EH (cell line): ENCODE measurements at places on chromosomes 3 and 15.

DNA sequence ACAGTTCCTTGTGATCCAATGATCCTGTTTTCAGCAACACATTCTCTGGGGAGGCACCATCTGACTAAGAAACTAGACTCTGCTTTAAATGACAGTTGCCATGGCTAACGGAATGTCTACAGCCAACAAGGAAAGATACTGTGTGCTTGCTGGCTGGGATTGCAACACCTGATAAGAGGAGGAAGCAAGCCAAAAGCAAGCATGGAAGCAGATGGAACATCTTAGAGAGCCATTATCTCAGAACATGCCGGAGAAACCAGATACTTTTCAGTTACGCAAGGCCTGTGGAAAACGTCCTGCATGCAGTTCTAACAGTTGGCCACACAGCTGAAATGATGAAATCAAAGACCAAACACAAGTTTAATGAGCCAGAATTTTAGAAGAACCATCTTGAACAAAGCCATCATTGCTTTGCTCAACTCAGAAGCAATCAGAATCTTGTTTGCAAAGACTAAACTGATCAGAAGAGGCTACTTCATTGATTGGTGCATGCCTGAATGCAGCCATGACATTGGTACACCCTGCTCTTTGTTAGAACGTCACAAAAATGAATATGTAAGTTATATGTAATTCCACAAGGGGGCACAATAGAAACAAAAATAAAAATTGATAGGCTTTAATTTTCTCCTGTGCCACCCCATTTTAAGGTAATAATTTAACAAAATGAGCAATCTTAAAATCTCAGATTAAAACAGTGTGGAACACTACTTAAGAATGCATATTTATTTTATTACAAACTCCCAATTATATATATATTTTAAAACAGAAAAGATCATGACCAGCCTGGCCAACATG, 50.8 kb downstream of the GXYLT2 start:
- DNase-seq, result peak; percentile 94

DNA sequence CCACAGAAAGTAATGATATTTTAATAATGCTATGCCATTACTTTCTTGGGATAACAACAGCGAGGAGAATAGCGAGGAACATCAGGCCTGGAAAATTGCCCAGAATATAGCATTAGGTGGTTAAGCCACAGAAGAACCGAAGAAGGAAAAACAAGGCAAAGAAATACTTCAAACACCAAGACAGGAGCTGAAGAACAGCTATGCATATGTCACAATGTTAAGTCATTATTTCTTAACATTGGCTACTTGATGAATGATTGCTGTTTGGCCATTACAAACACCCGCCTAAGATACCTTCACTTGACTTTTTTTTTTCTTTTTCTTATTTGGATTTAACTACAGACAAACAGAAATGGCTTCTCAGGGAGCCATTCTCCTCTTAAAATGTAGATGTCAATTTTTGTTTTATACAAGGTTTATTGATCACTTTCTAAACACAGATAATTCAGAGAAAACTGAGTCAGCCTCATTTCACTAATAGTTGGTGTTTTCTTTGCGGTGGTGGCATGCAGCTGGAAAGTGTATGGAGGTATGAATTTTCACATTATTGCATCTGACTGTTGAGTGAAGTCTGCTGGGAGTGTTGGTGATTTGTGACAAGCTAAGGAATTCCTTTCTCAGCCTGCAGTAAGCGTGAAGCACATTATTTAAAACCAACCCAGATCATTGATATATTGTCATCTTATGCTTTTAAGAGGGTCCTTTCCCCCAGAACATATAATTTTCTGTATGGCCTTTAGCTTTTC, 705.7 kb upstream of the NR2F2 start:
- DNase-seq, result no peak

DNA sequence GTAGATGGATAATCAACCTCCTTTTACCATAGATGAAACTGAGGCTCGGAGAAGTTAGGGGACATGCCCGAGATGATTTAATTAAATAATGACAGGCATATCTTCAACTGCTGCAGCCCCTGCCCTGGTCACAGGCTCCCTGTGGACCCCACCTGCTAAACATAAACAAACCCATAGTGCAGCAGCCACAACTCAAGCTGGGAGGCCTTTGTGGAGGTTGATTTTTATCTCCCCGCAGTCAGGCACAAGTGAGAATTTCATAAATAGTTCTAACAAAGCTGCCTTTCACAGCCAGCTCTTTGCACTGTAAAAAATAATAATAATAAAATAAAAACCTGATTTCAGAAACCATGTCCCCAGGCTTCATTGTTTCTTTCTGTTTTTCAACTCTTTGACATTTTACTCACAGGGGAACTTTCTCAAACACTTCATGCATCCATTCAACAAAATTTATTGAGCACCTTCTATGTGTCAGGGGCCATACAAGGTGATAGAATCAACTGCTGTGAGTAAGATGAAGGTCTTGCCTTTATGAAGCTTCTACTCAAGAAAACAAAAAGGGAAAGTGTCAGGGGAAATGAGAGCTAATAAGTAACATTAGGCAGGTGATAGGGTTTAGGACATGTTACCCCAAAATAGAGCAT, 393.6 kb upstream of the PROK2 start:
- no peak for DNase-seq

DNA sequence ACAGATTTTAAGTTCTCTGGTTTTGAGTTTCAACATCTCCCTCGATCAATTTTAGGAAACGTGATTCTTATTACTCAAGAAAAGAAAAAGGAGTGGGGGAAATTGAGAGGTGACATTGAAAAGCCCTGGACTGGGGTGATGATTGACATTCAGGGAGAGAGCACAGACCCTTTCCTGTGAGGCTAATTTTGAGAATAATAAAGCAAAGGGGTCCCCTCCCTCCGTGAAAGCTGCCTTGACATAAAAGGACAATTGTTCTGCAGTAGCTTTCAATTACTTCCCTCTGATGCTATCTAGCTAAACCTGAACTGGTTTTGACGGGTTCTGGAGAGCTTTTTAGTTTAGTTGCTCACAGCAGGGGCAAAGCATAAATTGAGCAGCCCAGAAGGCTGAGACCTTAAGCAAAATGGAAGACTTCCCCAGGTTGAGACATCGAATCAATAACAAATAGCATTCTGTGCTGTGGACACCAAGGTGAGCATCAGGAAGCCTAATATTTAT, 14.4 kb upstream of the CMTM8 start:
- no peak for DNase-seq

DNA sequence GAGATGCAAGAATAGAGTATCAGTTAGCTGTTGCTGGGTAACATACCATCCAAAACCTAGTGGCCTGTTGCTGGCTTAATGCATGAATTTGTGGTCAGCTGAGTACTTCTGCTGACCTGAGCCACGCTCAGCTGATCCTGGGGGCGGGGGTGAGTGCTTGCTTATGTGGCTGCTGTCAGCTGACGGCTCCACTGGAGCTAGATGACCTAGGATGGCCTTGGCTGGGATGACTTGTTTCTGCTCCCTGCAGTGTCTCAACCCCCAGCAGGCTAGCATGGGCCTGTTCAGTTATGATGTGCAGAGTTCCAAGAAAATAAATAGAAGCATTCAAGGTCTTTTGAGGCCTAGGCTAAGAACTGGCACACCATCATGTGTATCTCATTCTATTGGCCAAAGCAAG, 63.9 kb downstream of the FBLN2 start:
- peak; percentile 20 for DNase-seq

- DNase-seq, result no peak
These were observed 76.3 kb upstream of the IQSEC1 start for GRCh38 chr3:13149330-13150108.

DNA sequence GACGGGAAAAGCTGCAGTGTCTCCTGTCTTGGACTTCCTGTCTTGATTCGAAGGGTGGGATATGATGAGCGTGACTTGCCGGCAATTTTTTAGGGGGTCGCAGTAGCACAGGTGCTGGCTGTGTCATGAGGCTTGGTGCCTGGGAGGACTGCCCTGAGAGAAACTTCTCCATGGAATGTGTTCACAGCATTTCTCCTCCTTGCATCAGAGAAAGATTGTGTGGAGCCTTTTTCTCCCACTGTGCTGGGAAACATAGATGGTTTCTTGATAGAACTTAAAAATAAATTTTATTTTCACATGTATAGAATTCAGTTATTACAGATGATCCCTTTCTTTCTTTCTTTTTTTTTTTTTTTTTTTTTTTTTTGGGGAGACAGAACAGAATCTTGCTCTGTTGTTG, 121.4 kb downstream of the KLHL25 start:
- DNase-seq, result peak; percentile 25

DNA sequence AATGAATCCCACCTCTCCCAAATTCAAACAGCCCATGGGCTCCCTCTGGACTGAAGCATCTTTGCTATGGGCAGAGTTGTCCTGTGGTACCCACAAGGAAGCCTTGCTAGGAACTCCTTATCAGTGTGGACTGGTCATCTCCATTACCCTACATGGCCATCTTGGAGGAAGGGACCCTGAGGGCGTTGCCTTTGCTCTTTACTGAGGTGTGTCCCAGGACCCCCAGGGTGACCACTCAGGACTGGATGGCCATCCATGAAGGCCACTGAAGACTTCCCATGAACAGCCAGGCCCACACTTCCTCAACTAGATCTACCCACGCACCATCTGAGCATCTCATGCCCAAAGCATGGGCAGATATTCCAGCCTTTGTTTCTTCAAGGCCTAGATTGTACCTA, 20.0 kb downstream of the RTP3 start:
- DNase-seq, result no peak

GRCh38 chr3:126498929-126499328, 18.6 kb downstream of the UROC1 start:
- DNase-seq, result no peak

- peak; percentile 57 for DNase-seq
These were observed 440.5 kb downstream of the NTRK3 start for GRCh38 chr15:87816016-87816415.

DNA sequence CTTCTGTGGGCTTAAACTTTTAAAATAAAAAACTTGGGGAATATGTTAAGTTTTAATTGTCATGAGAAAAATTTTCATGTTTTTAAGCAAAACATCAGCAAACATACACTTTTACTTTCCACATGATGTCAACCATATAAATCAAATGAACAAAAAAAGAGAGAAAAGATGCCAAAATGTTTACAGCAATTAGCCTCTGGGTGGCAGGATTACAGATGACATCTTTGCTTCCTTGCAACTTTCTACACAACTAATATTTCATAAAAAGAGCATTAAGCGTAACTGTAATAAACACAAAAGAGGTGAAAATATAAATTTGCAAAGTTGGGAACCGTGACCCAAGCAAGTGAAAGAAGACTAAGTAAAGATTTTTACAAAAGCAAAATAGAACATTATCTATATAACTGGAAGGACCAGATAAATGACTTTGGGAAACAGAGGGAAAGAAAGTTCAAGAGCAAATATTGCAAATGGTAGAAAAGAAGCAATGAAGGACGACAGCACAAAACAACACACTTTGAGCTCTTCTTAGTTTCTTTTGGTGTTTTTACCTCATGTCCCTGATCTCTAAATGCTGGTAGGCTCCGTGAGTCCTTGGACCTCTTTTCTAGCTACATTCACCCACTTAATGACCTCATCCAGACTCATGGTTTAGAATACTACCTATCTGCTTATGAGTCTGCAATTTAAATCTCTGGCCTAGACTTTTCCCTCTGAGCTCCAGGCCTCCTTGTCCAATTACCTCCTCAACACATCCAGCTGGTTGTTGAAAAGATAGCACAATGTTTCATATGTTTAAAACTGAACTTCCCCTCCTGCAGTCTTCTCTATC, 9.4 kb downstream of the TP53BP1 start:
- DNase-seq, result peak; percentile 43

DNA sequence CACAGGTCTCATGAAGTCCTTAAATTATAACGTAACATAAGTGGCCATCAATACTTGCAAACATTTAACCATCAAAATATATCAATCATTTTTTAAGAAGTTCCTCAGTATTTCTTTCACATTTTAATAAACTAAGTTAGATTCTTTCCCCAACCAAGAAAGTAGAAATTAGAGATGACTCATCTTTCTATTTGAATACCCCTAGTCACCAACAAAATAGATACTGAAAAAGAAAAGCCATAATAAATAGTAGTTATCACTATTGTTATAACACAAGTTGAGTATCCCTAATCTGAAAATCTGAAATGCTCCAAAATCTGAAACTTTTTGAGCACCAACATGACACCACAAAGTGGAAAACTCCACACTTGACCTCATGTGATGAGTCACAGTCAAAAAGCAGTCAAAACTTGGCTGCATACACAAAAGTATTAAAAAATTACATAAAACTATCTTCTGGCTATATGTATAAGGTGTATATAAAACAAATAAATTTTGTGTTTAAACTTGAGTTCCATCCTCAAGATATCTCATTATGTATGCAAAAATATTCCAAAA, 3.7 kb downstream of the SHQ1 start:
- DNase-seq, result peak; percentile 38

- DNase-seq, result peak; percentile 71
These were observed 25.8 kb downstream of the GREM1 start for GRCh38 chr15:32743411-32744140.

GRCh38 chr3:32021155-32021554, 39.6 kb downstream of the ZNF860 start:
- no peak for DNase-seq

GRCh38 chr3:4814305-4814903, 164.8 kb upstream of the BHLHE40 start:
- no peak for DNase-seq

- DNase-seq, result no peak
These were observed 185.2 kb upstream of the DNAJC19 start for GRCh38 chr3:181174676-181175233.

- DNase-seq, result no peak
These were observed 379.5 kb upstream of the AGTR1 start for GRCh38 chr3:148318240-148318639.

DNA sequence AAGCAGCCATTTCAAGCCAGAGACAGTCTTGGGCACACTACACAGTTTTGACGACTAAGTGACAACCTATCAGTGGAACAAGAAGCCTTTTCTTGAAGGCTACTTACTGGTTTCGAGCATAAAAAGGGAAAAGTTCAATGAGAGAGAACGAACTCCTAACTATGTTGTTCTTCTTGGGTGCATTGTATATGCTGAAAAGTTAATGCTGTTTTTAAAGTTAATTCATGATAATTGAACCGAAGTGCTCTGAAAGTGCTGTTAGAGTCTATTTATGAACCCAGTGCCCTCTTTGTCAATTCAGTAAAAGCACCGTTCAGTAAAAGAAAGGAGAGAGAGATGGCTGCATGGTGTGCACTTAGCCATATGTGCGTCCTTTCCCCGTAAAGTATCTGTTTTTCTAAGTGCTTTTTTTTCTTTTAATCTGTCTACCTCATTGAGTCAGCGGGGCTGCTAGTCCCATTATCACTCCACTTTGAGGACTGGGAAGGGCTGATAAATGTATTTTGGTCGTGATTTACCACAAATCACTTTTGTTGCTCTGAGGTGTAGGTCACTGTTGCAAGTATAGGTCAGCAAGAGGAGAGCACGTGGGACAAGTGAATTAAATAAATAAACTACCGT, 380.7 kb upstream of the GOLIM4 start:
- no peak for DNase-seq

- DNase-seq, result peak; percentile 22
These were observed 28.5 kb downstream of the UBE2E1 start for GRCh38 chr3:23834082-23834870.
